ENCODE measurements at places on chromosomes 1 and 21. TPM values are rescaled to one million over a fixed set of nuclear protein-coding genes. Genes with fewer than 3 reads are reported as not detected.
A peak's percentile ranks its signal among the peaks of the same experiment; 100 is the strongest.

- H3K36me3 ChIP-seq, result no peaks in the 10 kb centered on the region
- H3K4me1 ChIP-seq, result peaks cover 9% of the 10 kb centered on the region
Observed at GRCh38 chr1:170703591-170703990, 39.7 kb downstream of the PRRX1 start.

DNA sequence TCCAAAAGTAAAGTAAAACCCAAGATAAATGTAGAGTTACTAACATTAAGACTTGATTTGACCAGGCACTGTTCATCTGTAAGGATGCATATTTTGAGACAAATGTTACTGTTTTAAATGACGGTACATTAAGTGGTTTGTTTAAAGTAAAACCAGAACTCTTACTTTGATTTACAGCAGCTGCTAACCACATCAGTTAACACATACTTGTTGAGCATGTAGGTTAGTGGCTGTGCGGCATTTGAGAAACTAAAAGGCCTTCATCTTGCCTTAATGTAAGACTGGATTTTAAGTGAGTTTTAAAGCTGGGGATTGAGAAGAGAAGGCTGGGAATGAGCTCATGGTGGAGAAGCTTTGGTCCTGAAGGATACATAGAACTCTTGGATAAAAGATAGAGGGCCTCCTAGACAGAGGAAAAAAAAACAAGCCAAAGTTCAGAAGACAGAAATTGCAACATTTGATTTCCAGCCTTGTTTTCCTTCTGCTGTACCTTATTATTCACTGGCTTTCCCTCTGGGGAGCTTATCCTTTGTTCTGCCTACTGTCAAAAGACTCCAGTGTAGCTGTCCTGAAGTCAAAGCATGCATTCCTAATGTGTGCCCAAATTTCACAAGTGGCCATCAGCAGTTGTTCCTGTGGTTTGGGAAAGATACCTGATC, 66.6 kb downstream of the MTR start:
- H3K27me3 ChIP-seq, result no peaks in the 10 kb centered on the region
- H3K36me3 ChIP-seq, result peaks cover 17% of the 10 kb centered on the region
- DNase-seq, result no peak
- no peak overlapping the region for H3K27ac ChIP-seq
- H3K4me3 ChIP-seq, result no peak overlapping the region
- H3K4me1 ChIP-seq, result no peaks in the 10 kb centered on the region

- no peaks in the 10 kb centered on the region for H3K36me3 ChIP-seq
- H3K4me1 ChIP-seq, result peaks cover 5% of the 10 kb centered on the region
- no peak overlapping the region for H3K27ac ChIP-seq
Observed at GRCh38 chr1:206769304-206769731, 1.3 kb upstream of the IL19 start.

Gene C1orf185
- not detected for polyA plus RNA-seq

Gene KDM1A
- 99.1 TPM for polyA plus RNA-seq

GRCh38 chr1:115190540-115191170, 101.4 kb upstream of the TSPAN2 start:
- no peak for DNase-seq
- H3K4me1 ChIP-seq, result peaks cover 24% of the 10 kb centered on the region
- no peaks in the 10 kb centered on the region for H3K36me3 ChIP-seq
- H3K27ac ChIP-seq, result peak overlapping the region; percentile 82

DNA sequence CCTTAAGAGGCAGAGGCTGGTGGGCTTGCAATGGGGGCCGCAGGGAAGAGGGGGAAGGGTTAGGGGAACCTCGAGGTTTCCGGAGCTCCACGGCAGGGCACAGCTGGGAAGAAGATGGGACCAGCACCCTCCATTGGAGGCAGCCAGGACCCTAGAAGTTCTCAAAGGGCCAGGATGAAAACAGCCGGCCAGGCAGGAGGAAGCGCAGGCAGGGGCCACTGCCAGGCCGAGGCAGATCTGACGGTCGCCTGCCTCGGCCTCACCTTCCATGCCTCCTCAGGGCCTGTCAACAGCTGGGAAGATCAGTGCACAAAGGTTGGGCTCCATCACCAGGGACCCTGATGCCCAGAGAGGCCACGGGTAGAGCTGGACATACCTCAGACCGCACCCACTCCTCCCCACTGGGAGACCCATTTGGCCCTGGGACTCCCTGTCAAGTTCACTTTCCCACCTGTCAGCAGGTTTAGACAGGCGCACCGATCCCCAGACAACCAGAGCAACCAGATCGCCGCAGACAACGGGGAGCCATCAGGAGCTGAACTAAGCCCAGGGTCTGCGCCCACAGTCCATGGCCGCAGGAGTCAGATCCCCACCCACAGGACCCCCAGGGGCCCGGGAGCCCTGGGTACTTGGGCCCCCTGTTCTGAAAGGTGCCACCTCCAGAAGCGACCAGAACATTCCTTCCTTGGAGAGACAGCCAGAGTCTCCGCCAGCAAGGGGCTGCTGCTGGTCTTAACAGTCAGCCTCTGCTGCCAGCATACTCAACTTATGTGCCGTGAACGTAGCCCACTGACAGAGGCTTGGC, 2.2 kb downstream of the SLC19A1 start:
- H3K36me3 ChIP-seq, result peaks cover 9% of the 10 kb centered on the region
- H3K4me3 ChIP-seq, result no peak overlapping the region
- no peak for DNase-seq
- H3K27ac ChIP-seq, result no peak overlapping the region

Gene SPATA46
- not detected for polyA plus RNA-seq

Gene CLCA1
- polyA plus RNA-seq, result 0.05 TPM

Gene KRTAP19-1
- 0.44 TPM for polyA plus RNA-seq

DNA sequence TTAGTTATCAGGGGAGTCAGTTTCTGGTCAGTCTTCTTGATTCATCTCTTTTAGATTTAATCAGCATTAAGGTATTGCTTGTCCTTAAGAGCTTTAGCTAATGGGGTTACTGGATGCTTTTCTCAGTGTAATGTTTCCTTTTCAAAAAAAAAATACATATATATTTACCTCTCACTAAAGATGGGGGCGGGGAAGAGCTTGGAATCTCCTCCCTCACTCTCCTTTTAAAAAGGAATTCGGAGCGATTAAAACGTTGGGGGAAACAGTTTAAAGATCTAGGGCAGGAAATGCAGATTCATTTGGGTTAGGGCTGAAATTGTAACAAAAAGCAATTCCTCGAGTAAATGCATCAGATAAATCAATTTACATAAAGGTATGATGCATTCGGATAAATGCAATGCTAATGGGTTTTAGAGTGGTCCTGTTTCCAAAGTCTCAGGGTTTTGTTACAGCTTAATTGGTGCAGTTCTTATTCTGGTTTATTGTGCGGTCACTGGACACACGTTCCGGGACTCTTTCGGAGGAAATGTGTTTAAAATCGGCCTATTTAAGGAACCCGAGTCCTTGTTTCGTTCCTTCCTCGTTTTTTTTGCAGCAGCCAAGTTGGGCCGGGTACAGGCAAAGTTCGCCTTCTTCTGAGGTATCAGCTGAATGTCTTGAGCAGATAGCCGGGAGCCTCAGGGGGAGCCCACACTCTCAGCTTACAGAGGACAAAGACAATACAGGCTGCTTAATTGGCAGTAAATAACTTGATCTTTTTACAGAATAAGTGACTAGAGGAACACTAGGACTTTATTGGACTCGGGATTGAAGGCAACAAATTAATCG, 1.6 kb downstream of the LMO4 start:
- peaks cover 5% of the 10 kb centered on the region for H3K36me3 ChIP-seq
- H3K27ac ChIP-seq, result peak overlapping the region; percentile 88
- H3K27me3 ChIP-seq, result no peaks in the 10 kb centered on the region
- no peak for DNase-seq
- peak overlapping the region; percentile 87 for H3K4me3 ChIP-seq

GRCh38 chr1:57798543-57798942, 374.7 kb upstream of the DAB1 start:
- no peak for DNase-seq
- H3K4me3 ChIP-seq, result no peak overlapping the region
- H3K36me3 ChIP-seq, result no peaks in the 10 kb centered on the region
- no peak overlapping the region for H3K27ac ChIP-seq

DNA sequence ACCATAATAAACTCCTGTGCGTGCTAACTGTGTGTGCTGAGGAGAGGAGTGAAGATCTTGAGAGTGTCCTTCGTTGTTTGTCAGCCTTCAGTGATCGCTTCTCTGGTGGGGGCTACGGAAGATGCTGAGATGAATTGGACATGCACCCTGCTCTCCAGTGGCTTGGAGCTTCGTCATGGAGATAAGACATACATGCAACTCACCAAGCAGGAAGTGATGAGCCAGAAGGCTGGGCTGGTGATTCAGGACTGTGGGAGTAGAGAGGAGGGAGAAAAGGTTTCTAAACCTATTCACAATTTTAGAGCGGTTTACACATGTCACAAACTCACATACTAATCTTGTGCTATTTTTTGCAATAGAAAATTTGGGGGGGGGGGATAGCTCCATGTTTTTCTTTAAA, 128.9 kb upstream of the ADAR start:
- H3K36me3 ChIP-seq, result no peaks in the 10 kb centered on the region
- H3K4me1 ChIP-seq, result no peaks in the 10 kb centered on the region
- H3K4me3 ChIP-seq, result no peak overlapping the region

DNA sequence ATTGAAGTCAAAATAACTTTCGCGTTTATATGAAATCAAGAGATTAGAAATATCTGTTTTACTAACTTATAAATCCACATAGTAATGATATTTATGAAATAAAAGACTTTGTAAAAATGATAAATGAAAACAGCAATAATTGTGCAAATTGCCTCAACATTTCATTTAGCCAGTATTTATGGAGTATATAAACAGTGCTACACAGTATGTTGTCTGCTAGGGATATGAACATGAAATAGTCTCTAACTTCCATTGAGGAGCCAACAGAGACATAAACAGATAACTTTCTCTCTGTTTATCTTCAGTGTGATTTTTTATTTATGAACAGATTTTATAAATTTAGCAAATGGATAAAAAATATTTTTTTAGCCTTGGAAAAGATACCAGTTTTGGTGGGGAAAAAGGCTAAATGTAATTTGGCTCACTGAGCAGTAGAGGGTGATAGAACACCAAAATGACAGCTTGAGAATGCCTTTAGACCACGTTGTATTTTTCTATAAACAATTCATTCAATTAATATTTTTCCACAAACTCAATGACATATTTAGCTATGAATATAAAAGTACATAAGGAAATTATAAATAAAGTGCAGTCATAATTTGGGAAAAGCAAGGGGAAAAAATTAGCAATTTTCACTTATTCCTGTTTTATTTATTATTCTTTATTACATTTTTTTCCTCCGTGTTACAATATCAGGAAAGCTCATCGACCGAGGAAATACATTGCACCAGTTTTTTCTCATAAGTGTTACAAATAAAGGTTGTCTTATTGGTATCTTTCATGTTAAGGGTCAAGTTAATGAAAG, 47.5 kb upstream of the EEIG2 start:
- no peaks in the 10 kb centered on the region for H3K4me1 ChIP-seq
- H3K36me3 ChIP-seq, result no peaks in the 10 kb centered on the region
- H3K27me3 ChIP-seq, result no peaks in the 10 kb centered on the region
- H3K27ac ChIP-seq, result no peak overlapping the region

DNA sequence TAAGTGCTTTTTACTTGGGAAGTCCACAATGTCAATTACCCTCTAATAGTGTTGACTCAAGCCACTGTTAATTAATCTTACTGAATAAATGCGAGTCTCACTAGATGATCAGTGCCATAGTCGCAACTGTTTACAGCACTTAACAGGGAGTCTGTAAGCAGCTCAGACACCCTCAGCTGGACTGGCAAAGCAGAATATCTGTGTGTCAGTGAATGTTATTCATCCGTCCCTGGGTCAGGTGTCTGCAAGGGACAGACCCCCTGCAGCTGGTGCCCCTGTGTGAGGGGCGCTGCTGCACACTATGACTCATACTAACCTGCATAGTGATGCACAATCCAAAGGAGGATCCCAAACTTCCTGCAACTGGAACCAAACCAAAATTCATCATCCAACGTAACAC, 306.5 kb downstream of the HHIPL2 start:
- no peaks in the 10 kb centered on the region for H3K27me3 ChIP-seq
- no peak for DNase-seq
- no peaks in the 10 kb centered on the region for H3K36me3 ChIP-seq
- H3K27ac ChIP-seq, result no peak overlapping the region

- DNase-seq, result no peak
- peak overlapping the region; percentile 49 for H3K27ac ChIP-seq
- H3K27me3 ChIP-seq, result no peaks in the 10 kb centered on the region
- H3K4me1 ChIP-seq, result peaks cover 28% of the 10 kb centered on the region
- H3K4me3 ChIP-seq, result no peak overlapping the region
- peaks cover 8% of the 10 kb centered on the region for H3K36me3 ChIP-seq
Observed at GRCh38 chr1:156602557-156602993, 1.3 kb upstream of the GPATCH4 start.

DNA sequence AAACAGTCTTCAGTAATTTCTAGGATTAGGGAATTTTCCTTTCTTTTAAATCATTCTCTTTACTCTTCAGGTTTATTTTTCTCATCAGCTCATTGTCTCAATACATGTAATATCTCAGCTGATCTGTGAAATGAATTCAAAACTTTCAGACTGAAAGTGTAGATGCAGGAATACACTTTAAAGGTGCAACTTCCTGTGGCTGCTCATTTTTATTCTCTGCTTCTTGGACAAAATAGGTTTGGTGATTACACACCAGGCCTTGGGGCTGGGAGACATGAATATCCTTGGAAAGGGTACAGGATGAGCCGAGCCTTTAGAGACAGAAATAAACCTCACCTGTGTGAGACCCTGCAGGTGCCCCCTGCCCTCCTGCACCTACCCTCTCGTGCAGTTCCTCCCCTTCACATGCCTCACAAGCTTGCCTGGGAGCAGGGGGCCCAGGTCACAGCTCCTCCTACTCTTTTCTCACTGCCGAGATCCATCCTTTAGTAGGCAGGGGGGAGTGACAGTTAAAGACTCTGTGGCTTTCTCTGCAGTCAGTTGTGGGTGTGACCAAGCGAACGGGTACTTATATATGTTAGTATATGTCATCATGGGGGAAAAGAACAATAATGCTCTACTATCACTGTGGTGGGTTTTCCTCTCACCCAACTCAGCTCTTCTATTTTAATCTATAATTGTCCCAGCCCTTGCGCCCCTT, 23.6 kb downstream of the XCL2 start:
- H3K27ac ChIP-seq, result no peak overlapping the region
- no peaks in the 10 kb centered on the region for H3K4me1 ChIP-seq
- H3K27me3 ChIP-seq, result no peaks in the 10 kb centered on the region
- no peak overlapping the region for H3K4me3 ChIP-seq
- DNase-seq, result no peak
- H3K36me3 ChIP-seq, result no peaks in the 10 kb centered on the region

Gene ALPL
- polyA plus RNA-seq, result not detected

Gene PLEKHN1
- 4.9 TPM for polyA plus RNA-seq

DNA sequence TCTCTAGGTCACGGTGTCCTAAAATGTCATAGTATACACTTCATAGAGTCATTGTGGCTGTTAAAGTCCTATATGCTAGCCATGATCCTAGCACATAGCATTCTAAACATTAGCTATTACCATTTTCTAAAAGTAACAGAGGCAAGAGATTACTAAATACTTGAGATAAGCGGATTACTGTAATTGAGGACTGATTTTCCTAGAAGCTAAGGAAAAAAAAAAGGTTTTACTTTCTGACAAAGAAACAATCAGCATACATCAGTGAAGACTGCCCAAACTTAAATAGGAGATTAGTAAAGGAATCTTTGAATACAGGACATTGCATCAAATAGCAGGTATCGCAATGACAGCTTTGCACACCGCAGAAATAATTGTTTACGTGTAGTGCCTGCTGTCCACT, 91.3 kb upstream of the HNRNPU start:
- peaks cover 5% of the 10 kb centered on the region for H3K4me1 ChIP-seq
- H3K36me3 ChIP-seq, result no peaks in the 10 kb centered on the region
- H3K4me3 ChIP-seq, result no peak overlapping the region
- no peak overlapping the region for H3K27ac ChIP-seq
- DNase-seq, result no peak

Gene FAM43B
- 0.02 TPM for polyA plus RNA-seq

Gene KDF1
- polyA plus RNA-seq, result 16.1 TPM
